ENCODE measurements at places on chromosomes 1 and 21.
A peak's percentile ranks its signal among the peaks of the same experiment; 100 is the strongest.

GRCh38 chr1:231606712-231607111 is 19.9 kb upstream of the DISC1 start:
- no peak for DNase-seq

DNA sequence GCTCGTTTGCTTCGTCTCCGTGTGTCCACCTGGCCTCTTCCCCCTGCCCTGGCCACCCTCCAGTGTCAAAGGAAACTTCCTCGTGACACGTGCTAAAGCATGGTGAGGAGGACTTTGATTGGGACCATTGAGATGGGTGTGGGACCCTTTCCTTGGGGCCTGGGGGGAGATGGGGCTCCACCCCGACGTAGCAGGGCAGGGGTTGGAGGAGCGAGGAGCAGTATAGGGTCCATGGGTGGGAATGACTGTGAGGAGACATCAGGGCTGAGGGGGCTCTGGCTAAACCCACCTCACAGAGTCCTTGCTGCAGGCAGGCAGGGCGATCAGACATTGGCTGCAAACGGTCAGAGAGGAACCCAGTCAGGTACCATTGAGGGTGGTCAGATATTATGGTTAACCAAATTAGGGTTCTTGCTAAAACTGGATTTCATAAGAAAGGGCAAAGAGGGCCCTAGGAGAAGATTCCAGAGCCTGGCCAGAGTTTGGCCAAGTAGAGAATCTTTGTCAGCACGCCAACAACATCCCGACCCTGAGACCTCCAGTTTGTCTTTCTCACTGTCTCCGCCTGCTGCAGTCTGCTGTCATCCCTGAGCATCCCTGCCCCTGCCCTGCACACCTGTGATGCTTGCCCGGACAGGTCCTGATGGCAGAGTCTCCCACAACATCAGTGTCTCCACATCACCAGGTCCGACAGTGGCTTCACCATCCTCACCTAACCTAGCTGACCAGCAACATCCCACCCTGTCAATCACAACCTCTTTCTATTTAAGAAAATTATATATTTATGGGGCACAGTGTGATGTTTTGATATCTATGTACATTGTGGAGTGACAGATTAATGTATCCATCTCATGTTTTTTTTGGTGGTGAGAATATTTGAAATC is 8.0 kb downstream of the RNF187 start:
- DNase-seq = no peak

DNA sequence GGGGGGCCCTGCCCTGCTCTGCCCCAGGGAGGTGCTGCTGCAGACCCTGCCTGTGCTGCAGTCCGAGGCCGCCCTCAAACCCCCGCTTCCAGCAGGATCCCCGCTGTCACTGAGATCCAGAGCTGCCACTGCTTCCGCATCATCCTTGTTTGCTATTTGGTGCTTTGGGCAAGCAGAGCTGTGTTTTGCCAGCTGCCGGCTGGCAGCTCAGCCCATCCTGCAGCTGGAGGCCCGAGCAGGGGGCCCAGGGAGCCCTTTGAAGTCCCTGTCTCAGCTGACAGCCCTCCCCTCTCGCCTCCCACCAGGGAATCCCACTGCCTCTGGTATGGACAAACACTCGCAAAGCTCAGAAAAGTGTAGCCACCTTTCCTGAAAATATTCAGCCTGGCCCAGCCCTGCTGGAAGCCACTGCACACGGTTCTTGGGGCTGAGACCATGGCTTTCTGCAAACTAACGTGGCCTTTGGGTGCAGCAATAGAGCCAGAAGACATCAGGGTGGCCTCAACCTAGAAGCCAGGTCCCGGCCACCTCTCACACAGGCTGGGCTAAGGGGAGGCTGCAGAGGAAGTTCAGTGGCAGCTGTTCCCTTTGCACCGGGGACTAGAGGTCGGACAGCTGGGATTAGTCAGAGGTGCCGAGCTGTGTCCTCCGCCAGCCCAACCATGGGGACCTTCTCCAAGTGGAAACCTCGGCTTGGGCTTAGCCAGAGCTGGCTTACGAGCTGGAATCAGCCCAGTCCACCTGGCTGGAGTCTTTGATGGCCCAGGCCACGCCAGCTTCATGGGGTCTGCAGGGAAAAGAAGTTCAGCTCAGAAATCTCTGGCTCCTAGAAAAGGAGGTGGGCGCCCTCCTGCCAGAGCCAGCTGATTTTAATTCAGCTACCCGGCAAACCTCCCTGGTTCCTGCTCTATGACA is 107.1 kb downstream of the SPSB1 start:
- DNase-seq = peak; percentile 85

GRCh38 chr1:159829273-159829634 is 2.6 kb downstream of the SLAMF8 start:
- DNase-seq = peak; percentile 65

GRCh38 chr1:175919001-175919400 is 175.6 kb upstream of the TNR start:
- no peak for DNase-seq

Data from dermis blood vessel endothelial cell (primary cell).